ENCODE measurements at places on chromosomes 7 and 10.

DNA sequence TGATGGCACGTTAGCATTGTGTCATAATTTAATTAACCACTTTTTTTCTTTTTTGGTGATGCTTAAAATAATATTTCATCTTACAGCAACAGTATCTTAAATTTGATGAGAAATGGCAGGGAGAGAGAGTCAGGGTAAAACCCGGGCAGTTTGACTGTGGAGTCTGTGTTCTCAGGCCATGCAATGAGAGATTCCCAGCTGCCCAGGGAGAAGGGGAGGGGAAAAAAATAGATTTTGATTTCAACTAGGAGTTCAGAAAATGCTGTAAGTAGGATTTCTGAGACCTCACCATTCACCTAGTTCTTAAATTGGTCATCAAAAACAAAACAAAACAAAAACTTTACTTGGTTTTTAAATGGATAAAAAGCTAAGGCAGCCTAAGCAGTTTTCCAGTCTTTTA is 37.4 kb upstream of the XPNPEP1 start:
- no peak for DNase-seq

DNA sequence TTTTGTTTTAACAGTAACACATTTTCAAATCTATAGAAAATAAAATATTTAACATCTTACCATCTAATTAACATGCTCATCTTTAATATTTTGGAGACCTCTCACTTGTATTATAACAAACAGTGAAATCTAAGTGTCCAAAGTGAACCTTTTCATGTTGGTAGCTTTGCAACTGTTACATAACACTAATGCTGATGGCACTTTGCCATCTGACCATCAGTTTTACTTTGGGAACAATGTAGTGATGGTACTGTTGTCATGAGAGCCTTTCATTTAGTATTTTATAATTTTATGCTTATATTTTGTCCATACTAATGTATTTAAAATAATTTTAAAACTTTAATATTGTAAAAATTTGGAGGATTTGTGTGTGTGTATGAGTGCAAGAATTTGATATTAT is 1017.0 kb upstream of the KCND2 start:
- no peak for DNase-seq

DNA sequence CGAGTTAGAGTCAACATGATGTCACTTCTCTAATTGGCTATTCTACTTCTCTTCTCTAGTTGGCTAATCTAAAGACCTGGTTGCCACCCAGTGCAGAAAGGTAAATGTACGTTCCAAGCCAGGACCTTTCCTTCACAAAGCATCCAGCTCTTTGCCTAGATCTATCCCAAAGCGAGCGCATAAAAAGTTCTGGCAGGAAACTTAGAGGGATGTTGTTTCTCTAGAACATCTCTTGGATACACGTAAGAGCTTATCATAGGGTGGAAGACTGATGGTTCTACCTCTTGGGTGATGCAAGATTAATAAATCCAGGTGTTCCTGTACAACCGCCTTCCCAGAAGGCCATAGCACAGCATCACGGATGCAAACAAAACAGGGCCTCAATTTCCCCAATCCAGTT is at the start of gene TAS2R38:
Gene TAS2R38 (minus strand): TSS at position 101 of the 400 bp plus-strand sequence. CDS start 84 bp downstream, at position 17.
- no peak for DNase-seq

- no peak for DNase-seq
Measured at GRCh38 chr10:86062647-86063145, 303.9 kb downstream of the GRID1 start.

DNA sequence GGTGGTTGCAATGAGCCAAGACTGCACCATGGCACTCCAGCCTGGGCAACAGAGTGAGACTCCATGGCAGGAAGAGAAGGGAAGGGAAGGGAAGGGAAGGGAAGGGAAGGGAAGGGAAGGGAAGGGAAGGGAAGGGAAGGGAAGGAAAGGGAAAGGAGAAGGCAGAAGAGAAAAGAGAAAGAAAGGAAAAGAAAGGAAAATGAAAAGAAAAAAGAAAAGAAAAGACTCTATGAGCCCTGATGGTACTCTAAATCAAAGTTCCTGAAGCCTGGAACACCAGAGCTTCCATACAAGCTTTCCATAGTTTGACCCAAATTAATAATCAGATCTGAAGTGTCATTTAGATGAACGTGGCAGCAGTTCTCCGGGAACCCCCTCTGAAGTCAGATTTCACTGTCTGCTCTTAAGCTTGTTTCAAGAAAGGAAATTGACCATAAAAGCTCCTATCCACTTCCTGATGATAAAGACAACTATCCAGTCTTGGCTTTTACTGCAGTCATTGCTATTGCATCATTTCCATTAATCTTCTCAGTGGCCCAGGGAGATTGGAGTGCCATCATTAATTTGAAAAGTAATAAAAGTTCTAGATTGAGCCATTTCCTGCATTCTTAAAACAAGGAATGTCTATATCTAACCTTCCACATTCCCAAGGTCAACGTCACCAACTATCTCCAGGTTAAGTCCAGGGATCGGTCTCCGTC is 44.2 kb upstream of the FRMD4A start:
- DNase-seq: no peak

DNA sequence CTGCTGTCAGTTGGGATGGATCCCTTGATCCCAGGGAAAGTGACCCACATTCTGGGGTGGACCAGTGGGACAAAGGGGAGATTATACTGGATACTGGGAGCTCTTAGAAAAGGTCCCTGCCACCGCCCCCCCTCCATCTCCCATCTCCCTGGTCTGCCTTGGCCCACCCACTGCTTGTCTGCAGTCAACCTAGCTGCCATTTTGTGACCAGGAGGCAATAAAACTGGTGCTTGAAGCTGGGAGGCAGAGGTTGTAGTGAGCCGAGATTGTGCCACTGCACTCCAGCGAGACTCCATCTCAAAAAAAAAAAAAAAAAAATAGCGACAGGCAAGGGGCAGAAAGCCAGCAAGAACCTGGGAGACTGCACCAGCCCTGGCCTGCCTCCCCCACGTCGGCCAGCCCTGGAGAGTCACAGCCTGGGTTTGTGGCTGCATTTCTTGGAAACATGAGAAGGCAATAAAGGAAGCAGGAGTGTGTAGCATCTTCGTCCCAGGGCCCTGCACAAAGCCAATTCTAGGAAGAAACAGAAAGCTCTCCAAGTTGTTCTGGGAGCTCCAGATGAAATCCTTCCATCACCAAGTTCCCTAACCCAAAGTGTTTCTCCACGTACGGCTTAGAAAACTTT is 4.7 kb upstream of the ARPC1B start:
- no peak for DNase-seq

DNA sequence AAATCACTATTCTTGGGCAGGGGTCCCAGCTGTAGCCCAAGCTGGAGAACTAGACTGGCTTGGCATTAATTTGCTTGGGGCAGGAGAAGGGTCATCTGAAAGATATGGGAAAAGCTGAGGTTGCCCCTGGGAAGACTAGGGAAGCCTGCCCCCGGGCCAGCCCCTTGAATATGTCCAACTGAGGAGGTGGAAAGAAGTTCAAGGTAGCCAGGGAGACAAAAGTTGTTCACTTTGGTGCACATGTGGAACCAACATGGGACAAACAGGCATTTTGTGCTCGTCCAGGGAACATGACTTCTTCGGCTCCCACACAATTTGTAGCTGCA is 1.4 kb upstream of the LRRC61 start:
- no peak for DNase-seq

GRCh38 chr7:105675934-105676371 is 94.7 kb upstream of the EFCAB10 start:
- peak; percentile 69 for DNase-seq

GRCh38 chr7:105896407-105896911 is 20.1 kb upstream of the ATXN7L1 start:
- no peak for DNase-seq

- no peak for DNase-seq
Measured at GRCh38 chr7:159025161-159025779, 119.4 kb downstream of the VIPR2 start.

DNA sequence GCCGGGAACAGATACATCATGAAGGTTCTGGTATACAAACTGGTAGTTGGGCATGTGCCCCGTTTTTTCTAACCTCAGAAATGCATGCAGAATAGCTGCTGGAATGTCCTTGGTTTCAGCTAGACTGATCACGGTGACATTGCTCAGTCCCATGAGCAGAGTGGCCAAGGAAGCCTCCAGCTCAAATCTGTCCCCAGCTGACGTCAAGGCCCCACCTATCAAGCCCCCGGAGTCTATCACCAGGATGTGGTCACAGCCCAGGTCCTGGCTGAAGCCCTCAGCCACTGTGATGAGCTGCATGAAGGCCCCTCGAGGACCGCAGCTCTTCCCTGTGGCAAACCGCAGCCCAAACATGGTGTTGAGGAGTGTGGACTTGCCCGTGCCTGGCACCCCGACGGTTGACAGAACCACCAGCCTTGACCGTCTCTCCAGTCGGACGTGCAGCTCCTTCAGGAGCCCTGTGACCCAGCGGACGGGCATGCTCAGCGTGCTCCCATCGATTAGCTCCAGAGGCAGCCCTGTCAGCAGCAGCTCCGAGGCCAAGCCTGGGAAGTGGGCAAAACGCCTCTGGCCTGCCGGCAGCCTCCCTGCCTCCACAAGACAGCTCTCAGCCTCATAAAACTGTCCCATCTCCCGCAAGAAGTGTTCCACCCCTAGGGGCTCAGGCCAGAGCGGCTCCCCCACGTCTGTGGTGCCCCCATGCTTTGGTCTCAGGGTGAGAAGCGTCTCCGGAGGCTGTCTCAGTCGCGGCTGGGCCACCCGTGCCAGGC is 7.8 kb upstream of the MRPS24 start:
- DNase-seq: peak; percentile 45

- no peak for DNase-seq
Measured at GRCh38 chr10:92789786-92790185, 58.5 kb upstream of the EXOC6 start.

GRCh38 chr7:2082139-2082998 is 150.4 kb downstream of the MAD1L1 start:
- DNase-seq: no peak

- no peak for DNase-seq
Measured at GRCh38 chr7:77262316-77262715, 62.7 kb upstream of the FGL2 start.

DNA sequence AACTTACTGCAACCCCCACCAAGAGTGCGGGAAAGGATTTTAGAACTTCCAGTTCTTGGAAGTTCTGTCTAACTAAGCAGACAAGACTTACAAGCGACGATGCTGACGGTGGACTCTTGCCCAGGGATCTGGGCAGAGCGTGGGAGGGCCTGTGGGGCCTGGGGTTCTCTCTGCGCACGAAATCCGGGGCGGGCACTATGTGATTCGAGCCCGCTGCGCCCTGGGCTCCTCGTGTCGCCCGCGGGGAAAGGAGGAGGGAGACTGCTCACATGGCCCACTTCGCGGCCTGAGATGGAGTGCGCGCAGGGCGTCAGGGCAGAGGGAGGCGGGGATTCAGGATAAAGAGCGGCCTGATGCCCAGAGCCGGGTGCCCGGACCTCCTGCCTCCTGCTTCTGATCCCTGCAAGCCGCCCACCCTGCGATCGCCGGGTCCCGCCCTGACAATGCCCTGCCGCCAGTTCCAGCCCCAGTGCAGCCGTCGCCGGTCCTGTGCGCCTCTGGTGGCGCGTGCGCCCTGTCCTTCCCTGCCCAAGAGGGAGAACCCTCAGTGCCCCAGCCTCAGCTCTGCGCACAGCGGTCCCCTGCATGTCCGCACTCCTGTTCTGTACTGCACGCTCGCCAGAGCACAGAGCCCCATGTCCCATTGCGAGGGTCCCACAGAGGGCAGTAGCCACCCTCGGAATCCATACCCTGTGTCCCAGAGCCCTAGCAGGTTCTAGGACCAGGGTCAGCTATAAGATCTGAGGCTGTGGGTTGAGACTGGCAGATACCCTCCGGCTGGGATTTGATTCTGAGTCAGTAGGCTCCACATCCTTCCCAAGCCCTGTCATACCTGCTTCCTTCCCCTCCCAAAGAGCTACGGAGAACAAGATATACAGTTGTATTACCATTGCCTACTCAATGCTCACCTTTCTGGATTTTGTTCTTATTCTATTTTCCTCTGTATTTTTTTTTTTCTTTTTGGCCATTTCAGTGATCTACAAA is 99.4 kb upstream of the TMEM106B start:
- no peak for DNase-seq

DNA sequence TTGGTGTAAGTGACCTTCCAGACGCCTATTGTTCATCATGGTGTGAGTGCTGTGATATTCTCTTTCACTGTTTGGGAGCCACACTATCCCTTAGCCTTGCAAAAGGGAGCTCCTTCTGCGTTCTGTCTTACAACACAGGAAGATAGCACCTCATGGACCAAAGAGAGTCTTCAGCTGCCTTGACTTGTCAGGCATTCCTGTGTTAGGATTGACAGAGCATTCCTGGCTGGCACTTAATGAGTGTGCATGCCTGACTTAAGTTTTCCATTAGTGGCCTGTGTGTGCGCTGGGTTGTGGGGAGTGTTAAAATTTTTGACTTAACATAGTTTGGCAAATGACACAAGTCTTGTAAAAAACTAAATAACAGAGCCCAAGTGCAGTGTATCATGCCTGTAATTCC is 21.9 kb upstream of the MSRB2 start:
- DNase-seq: no peak

All from activated CD8-positive, alpha-beta memory T cell treated with anti-CD3 and anti-CD28 coated beads, Interleukin-2, amount 10 ng/mL, durations not matched to agents 7 days and 5 days (primary cell).